Lower lobe of right lung (tissue), 2 donors: ENCODE measurements at places on chromosomes 1 and 21. TPM values are rescaled to one million over a fixed set of nuclear protein-coding genes. Genes with fewer than 3 reads are reported as not detected.

DNA sequence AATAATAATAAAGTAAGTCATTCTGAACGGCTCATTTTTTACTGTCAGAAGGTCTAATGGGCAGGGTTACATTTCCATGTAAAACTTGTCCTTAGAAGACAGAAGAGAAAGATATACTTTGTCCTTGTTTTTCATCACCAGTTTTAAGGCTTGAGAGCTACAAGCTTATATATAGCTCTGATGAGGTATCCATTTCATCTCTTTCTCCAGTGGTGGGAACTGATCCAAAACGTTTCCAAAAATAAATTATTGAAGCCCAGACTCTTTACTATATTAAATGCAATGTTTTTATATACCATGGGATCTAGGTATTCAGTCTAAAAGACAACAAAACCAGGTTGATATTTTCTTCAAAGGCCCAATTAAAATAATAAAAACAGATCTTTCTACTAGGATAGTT lies 8.7 kb downstream of the B3GALNT2 start:
- no peak for DNase-seq

- DNase-seq = no peak
Observed at GRCh38 chr1:83511146-83511726, 487.7 kb downstream of the TTLL7 start.

DNA sequence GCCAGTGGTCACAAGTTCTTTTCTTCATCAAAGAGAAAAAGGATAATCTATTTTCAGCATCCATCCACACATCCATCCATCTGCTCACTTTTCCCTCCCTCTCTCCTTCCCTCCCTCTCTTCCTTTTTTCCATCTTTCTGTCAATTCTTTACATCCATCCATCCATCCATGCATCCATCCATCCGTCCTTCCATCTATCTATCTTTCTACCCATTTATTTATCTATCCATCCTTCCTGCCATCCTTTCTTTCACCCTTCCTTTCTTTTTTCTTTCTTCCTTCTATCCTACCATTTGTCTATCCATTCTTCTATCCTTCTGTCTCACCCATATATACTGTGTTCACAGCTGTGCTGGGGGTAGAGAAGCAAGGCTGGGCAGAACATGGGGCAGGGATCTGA lies 212.4 kb upstream of the GALNT2 start:
- no peak for DNase-seq

DNA sequence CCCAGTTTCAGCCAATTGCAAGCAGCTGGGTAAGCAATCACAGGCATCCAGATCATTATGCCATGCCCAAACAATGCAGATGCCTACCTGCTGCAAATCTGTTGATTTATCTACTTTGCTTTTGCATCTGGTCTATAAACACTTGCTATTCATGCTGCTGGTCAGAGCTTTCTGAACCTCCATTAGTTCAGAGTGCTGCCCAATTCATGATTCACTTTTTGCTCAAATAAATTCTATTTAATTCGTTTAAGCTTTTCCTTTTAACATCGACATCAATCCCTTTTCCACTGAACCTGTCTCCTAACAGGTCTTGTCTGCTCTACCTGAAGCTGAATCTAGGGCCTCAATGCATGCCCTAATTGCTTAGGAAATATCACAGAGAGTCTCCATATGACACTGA lies 99.4 kb upstream of the C1orf87 start:
- no peak for DNase-seq

DNA sequence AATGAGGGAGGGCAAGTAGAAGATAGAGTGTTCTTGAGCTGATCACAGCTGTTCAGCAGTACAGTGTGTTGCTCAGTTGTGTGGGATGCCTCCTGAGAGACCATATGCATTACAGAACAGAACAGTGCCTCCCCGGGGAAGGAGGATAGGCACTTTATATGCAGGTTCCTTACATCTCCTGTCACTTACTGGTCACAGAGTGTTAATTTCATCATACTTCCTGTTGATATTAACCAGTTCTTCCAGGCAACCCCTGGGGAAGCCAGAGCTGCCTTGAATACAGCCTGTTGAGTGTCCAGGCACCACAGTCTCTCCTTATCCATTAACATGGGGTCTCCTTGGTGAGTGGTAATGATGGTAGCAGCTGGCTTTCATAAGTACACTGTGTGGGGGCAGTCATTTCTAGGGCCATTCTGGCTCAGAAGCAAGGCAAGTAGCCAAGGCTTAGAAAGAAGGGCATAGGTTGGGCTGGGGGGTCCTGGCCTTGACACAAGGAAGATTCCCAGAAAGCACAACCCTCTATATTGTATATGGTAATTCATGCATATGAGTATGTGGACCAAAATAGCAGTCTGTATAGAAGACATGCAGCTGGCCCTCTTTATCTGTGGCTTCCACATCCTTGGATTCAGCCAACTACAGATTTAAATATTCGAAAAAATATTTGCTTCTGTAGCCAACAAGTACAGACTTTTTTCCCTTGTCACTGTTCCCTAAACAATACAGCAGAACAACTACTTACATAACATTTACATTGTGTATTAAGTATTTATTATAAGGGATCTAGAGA lies 142.4 kb downstream of the ZP4 start:
- no peak for DNase-seq

DNA sequence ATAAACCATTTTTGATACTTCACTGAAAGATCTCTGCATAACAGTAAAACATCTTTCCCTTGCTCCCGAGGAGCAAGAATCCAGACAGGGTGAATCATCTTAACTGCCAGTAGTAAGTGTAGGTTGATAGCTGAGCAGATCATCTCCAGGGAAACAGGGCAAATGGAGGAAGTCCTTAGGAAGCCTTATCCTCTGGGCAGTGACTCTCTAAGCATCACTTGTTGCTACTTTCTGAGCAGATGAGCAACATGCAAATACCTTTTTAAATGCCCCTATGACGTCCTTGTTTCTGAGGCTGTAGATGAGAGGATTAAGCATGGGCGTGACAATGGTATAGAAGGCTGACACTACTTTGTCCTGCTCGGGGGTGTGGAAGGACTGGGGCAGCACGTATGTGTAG lies 8.9 kb downstream of the OR2T11 start:
- DNase-seq = no peak

DNA sequence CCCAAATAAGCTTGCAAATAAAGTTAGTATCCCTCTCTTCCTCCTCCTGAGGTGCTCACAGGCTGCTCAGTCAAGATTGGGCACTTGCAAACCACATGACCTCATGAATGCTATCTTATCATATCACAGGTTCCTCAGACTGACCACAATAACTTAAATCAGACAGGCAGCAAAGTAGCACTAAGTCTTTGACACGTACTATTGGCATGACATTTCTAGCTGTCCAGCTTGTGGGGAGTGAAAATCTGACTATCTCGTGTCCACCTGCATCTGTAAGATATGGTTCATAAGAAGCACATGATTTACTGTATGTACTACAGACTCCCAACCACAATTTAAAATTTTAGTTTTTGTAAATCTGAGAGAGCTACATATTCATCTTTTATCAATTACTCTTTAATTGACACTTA lies 58.0 kb upstream of the GFI1 start:
- DNase-seq = no peak

GRCh38 chr1:239976130-239976968 lies 115.3 kb upstream of the FMN2 start:
- no peak for DNase-seq

HEYL gene
- total RNA-seq = 10.4 TPM
